ENCODE measurements at places on chromosomes 11 and 22.

DNA sequence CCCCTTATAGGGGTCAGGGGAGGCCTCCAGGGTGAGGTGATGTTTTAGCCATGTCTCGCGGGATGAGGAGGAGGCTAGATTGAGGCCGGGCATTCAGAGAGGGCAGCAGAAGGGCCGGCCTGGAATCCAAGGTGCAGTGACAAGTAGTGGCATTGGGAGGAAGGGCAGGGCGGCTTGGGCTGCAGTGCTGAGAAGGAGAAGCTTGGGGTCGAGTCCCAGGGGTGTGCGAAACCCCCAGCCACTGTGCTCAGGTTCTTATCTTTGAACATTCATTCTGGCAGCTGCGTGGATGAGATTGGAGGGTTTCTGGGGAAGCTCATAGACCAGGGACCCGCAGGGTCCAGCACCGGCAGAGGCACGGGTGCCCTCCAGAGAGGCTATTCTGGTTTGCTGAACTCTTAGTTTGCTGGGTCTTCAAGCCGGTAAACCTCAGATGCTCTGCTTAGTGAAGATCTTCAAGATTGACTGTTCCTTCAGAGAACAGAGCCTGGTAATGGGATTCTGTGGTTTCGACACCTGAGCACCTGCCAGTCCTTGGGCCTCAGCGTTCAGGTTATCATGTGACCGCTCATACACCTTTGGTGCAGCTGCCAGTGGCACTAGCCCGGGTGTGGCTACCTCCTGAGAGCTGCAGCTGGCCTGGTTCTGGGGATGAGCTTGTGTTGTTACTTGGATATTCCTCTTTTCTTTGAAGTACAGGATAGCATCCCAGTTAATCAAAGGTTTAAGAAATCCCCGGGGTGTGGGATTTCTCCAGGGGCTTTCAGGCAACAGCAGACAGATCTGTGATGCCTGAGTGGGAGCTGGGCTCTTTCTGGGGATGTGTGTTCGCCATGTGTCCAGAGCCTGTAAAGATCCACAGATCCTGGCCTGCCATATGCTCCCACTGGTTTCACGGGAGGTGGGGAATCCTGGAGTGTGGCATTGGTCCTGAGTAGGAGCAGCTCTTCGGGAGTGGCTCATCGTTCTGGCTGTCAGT is 152.8 kb downstream of the TBC1D22A start:
- DNase-seq, result peak; percentile 84

GRCh38 chr11:120388261-120388660 is 52.0 kb downstream of the ARHGEF12 start:
- DNase-seq, result no peak

DNA sequence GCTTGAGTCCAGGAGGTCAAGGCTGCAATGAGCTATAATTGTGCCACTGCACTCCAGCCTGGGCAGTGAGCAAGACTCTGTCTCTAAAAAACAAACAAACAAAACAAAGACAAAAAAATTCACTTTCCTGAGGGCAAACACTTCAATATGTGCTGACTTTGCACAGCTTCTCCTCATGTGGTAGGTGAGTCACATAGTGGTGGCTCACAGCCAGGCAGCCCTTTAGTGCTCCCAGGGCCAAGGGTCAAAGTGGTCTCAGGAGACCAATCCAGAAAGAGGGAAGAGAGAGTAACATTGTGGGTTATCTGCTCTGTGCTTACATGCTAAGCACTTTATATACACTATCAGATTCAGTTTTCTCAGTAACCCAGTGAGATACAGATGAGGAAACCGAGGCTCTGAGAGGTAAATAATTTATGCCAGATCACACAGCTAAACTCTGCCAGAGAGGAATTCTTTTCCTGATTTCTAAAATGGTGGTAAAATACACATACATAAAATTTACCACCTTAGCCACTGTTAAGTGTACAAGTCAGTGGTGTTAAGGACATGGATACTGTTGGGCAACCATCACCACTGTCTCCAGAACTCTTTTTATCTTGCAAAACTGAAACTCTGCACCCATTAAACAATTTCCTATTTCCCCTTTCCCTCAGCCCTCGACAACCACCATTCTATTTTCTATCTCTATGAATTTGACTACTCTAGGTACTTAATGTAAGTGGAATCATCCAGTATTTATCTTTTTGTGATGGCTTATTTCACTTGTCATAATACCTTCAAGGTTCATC is 231.7 kb upstream of the NARS2 start:
- DNase-seq, result peak; percentile 95

GRCh38 chr11:92830377-92831155 is 138.9 kb upstream of the MTNR1B start:
- DNase-seq, result peak; percentile 77

DNA sequence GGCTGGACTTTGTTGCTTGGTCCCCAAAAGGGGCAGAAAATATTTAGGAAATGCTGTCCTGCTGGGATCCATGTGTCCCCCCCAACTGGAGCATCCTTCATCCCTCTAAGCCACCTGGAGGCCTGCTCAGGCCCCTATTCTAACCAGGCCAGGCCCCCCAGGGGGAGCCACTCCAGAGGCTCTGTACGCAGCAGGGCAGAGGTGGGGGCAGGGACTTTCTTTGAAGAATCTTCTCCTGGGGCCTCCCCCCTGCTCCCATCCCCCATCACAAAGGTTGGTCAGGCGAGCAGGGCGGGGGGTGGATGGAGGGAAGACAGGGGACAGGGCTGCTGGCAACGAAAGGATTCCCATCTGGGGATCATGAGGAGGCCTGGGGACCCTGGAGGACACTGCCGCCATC is 170.8 kb downstream of the MN1 start:
- DNase-seq, result no peak

DNA sequence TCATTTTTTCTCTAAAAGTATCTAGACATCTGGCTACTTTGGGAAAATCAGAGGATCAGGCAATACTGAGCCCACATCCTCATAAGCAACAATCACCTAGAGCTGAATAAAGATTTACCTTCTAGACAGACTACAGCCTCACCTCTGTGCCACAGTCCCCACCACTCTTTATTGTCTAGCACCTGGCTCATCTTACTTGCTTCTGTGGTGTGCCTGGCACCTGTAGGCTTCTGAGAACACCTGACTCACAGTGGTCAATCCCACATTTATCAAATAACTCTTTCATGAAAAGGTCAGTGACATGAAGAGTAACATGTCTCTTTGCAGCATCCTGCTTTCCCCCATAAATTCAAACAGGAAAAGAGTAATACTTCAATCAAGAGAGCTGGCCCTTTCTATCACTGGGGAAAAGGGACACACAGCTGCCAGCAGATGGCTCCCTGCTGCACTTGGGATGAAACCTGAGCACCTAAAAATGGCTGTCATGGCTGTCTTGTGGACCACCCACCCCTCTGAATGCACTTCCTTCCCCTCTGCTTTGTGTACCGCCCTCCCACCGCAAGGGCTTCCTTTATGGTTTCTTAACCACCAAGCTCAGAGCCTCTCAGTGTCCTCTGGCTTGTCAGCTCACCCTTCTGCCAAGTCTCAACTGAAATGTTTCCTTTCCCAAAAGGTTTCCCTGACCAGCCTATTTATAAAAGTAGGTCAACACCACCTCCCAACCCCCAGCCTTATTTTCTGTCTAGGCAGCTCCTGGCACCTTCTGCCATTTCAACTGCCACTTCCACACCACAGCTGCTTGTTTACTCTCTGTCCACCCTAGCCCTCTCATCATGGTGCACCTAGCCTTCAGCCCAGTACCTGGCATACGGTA is 9.3 kb downstream of the TFIP11 start:
- peak; percentile 54 for DNase-seq

- no peak for DNase-seq
Observed at GRCh38 chr22:41875531-41876270, 39.2 kb downstream of the SHISA8 start.

GRCh38 chr11:8365216-8365941 is 101.7 kb upstream of the LMO1 start:
- DNase-seq, result peak; percentile 13

GRCh38 chr11:70064008-70064725 is 13.9 kb upstream of the ANO1 start:
- no peak for DNase-seq

GRCh38 chr11:128933481-128934178 is 9.0 kb downstream of the TP53AIP1 start:
- DNase-seq, result no peak

DNA sequence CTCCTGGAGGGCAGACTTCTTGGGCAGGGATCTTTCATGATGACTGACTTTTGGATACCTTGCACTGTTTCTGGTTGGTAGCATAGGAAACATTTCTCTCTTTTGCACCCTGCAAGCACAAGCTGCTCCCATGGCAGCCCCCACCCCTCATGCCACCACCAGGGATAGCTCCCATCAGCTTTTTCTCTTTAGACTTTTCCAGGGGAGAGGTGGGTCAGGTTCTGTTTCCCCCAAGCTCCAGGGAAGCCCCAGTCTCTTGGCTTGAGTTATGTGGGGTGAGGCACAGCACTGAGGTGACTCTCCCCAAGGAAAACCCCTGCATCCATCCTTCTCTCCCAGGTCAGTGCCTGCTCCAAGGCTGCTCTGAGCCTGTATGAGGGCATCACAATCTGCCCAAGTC is 22.5 kb downstream of the LRRC32 start:
- no peak for DNase-seq

DNA sequence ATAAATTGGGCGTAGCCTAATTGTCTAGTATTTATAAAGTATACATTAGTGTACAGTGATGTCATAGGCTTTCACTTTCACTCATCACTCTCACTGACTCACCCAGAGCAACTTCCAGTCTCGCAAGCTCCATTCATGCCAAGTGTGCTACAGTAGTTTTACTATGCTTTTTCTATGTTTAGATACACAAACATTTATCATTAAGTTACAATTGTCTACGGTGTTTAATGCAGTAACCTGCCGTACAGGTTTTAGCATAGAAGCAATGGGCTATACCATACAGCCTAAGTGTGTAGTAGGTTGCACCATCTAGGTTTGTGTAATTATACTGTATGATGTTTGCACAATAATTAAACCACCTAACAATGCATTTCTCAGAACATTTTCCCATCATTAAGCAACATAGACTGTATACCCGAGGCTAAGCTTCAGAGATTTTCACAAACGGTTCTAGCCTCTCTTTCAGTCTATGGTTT is 17.5 kb downstream of the OR9G1 start:
- DNase-seq, result no peak

GRCh38 chr22:24302591-24302990 is 32.0 kb downstream of the SPECC1L start:
- DNase-seq, result no peak

DNA sequence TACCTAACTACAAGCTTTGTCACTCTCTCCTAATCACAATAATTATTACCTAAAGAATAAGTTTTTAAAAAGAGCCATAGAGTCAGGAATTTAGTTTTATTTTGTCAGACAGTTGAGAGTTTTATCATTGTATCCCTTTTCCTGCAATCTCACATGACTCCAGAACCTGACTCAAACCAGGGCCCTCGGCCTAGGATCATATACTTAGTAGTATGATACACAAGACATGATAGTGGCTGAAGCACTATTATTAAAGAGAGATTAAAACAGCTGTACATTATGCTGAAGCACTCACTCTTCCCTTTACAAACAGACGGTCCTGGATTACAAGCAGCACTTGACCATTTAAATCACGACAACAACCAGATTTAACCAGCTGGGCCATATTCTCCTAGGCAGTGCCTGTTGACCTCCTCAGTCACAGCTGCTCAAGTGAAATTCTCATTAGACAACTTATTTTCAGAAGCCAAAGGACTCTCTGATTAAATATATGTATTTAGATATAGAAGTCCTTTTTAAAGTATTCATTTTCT is 44.0 kb downstream of the SOX6 start:
- DNase-seq, result no peak

DNA sequence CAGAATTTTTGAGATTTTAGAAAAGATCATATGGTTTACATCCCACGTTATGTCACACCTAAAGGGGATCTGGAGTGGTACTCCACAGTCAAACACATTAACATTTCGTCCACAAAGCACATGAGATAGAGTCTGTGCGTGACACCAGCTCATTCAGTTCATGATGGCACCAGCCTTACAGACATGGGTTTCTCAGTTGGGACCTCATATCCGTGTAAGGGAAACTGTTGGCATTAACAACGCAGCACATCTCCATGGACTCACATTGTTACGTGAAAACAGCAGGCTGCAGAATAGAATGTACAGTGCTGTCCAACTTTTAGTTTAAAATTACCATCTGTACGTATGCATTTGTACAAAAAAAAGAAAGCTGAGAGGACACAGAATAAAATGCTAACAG is 14.0 kb downstream of the RIC8A start:
- no peak for DNase-seq
